Activated effector memory CD4-positive, alpha-beta T cell treated with Interleukin-2 at 50 U/mL for 16 hours (primary cell): ENCODE measurements at places on chromosomes 16 and 17.
A peak's percentile ranks its signal among the peaks of the same experiment; 100 is the strongest.

- DNase-seq: peak; percentile 48
Observed at GRCh38 chr17:72618001-72618509, 474.4 kb downstream of the SLC39A11 start.

- no peak for DNase-seq
Observed at GRCh38 chr17:6910987-6911603, 79.6 kb upstream of the TEKT1 start.

- DNase-seq: no peak
Observed at GRCh38 chr17:64648234-64648633, 13.9 kb downstream of the SMURF2 start.

GRCh38 chr17:8822401-8823035 lies 23.4 kb upstream of the MFSD6L start:
- DNase-seq: no peak

DNA sequence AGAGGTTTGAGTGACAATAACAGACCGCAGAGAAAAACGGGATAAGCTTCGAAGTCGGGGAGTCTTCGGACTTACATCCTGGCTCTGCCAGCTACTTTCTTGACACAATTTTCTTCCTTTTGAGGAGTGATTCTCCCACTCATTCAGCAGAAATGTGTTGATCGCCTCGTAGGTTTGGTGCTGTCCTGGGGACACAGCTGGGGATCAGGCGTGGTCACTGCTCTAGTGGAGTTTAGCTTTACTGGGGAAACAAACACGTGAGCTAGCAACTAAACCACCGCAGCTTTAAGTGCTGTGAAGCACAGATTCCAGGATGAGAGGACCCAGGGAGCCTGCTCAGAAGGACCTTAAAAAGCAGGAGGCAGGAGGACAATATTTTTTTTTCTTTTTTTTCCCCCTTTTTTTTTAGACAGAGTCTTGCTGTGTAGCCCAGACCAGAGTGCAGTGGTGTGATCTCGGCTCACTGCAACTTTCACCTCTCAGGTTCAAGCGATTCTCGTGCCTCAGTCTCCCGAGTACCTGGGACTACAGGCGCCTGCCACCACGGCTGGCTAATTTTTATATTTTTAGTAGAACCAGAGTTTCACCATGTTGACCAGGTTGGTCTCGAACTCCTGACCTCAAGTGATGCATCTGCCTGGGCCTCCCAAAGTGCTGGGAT lies 858 bp downstream of the NUBP1 start:
- no peak for DNase-seq

GRCh38 chr17:44927696-44928095 lies 12.4 kb upstream of the GFAP start:
- DNase-seq: no peak

DNA sequence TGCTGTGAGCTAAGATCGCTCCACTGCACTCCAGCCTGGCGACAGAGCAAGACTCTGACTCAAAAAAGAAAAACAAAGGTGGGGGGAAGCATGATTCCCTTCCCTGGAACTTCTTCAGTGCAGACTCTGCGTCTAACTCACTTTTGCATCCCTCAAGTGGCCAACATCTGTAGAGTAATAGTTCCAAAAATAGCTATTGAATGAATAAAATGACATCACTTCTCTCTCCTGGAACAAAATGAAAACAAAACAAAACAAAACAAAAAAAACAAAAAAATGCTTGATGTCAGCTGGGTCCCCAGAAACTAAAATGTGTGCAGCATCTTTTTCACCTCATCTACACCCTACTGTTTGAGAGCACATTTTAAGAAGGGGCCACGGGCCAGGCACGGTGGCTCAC lies 197.7 kb upstream of the NOG start:
- DNase-seq: no peak

DNA sequence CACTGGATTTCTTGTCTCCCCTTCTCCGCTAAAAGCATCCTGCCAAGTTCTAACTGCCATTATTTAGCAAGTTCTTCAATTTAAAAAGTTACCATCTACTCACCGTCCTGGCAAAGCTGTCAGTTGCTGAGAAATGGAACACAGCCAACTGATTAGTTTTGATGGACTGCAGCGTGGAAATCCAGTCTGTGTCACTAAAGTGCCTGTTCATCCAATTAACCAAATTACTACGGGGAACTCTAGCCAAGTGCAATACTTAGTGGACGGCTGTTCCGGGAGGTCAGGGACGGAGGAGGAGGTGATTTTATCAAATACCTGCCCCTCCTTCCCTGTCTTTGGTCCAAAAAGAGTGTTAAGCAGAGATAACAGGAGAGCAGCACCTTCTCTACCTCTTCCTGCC lies 260.7 kb downstream of the MAF start:
- DNase-seq: no peak

- DNase-seq: peak; percentile 90
Observed at GRCh38 chr17:7851438-7852261, 3.2 kb upstream of the TMEM88 start.

- no peak for DNase-seq
Observed at GRCh38 chr16:67749436-67750078, 30.4 kb upstream of the GFOD2 start.

DNA sequence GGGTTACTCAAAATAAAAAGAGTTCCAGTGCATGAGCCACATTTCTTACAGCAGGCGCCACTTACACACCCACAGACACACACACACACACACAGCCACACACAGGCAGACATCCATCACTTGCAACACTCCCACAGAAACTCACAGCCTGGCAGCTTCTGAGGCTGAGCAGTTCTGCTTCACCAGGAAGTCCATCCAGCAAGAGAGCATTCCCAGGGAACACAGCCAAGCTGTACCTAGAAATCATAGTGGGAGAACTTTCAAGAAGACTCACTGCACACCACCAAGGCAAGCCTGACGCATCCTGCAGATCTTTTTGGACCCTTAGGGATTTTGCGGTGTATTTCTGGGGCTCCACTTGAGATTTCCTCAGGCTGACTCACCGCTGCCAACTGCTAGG lies 140.9 kb upstream of the WSB1 start:
- no peak for DNase-seq

DNA sequence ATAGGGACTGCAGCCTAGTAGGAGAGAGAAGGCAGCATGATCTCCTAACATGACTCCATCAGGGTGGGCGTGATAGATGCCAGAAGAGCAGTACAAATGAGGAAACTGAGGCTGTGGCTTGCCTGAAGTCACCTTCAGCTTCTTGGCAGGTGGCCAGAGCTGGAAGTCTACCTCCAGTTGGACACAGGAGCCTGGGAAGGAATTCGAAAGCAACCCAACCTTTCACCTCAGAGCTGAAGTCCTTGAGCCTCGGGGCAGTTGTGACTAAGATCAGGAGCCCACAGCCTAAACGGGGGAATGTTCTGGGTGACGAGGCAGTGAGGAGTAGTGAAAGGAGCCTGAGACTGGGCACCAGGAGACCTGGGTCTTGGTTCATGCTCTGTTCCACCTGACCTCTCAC lies 9.4 kb upstream of the SLC52A1 start:
- DNase-seq: no peak

GRCh38 chr17:69388822-69389442 lies 25.6 kb upstream of the MAP2K6 start:
- DNase-seq: no peak

DNA sequence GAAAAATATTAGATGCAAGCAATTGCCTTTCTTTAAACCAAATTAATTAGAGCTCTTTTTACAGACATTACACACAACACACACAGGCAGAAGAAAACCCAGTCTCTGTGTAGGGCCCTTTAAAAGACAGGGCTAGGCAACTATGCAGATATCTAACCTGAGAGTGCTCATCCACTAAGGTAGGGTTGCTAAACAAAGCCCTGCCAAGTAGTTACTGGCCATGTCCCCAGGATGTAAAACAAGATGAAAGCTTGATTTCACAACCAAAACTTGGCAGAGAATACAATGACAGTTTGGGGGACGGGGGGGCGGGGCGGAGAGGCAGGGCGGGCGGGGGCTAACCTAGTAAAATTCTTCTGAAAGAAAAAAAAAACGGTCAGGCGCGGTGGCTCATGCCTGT lies 669.0 kb upstream of the CA10 start:
- DNase-seq: no peak

DNA sequence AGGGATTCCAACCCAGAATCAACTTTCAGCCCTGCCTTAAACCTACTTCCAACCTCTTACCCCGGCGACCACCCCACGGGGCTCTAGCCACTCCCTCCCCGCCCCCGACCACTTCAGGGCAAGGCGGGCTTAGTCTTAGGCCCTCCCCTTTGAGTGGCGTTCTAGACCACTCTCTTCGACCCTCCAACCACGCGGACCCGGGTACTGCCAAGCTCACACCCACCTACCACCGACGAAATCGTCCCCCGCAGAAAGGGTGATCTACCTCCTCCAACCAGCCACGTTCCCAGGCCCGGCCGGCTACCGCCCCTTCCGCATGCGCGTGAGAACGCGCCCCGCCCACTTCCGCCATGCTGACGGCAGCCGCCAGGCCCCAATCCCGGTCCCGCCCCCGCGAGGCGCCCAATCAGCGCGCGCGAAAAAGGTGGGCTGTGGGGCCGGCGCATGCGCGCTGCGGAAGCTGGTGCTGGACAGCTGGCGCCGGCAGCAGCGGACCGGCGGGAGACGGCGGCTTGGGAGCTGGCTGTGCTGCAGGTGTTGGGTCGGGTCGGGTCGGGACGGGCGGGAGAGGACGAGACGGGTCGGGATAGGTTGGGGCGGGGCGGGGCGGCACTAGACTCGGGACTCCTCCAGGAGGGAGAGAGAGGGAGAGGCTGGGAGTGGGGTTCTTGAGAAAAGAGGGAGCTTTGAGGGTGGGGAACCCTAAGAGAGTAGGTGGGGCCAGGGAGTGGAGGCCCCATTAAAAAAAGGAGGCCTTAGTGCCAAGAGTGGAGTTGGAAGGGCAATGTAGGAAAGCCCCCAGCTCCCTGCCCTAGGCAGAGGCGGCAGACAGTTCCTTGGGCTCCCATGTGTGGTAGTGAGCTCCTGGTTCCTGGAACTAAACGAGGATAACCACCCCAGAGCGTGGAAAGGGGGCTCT lies at the start of gene NAT9:
NAT9 (minus strand) TSS at position 302 of the 919 bp plus-strand sequence. CDS start 647 bp downstream, outside the sequence.
- DNase-seq: peak; percentile 99

DNA sequence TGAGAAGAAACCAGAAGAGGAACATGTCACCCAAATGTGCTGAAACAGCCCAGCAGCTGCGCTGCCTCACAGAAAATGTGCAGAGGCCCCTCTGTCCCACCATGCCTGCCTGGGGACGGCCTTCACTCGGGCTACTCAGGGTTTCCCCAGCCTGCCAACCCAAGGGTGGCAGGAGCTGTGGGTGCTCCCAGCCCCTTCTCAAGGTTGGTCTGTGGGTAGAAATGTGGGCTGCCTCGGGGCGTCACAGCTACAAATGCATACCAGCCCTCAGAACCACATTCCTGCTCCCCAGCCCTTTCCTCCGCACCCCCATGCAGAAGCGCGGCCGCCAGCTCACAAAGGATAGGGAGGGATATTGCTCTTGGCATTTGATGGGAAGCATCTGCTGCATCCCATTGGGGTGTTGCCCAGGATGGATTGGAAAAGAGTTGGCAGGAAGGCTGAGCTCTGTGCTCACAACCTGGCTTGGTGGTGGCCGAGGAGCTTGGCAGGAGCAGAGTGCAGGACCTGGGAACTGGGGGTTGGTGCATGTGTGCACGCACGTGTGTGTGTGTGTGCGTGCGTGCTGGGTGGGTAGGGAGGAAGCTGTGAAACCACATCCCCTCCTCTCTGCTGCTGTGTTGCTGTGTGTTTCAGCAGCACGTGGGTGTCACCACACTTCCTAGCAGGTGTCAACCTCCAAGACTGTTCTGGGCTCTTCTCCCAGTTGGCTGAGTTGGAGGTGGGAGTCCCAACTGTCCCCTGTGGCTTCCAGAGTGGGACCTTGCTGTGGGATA lies 304.4 kb downstream of the SEC14L1 start:
- peak; percentile 82 for DNase-seq

GRCh38 chr17:60832151-60832585 lies 154.5 kb downstream of the BCAS3 start:
- DNase-seq: no peak

DNA sequence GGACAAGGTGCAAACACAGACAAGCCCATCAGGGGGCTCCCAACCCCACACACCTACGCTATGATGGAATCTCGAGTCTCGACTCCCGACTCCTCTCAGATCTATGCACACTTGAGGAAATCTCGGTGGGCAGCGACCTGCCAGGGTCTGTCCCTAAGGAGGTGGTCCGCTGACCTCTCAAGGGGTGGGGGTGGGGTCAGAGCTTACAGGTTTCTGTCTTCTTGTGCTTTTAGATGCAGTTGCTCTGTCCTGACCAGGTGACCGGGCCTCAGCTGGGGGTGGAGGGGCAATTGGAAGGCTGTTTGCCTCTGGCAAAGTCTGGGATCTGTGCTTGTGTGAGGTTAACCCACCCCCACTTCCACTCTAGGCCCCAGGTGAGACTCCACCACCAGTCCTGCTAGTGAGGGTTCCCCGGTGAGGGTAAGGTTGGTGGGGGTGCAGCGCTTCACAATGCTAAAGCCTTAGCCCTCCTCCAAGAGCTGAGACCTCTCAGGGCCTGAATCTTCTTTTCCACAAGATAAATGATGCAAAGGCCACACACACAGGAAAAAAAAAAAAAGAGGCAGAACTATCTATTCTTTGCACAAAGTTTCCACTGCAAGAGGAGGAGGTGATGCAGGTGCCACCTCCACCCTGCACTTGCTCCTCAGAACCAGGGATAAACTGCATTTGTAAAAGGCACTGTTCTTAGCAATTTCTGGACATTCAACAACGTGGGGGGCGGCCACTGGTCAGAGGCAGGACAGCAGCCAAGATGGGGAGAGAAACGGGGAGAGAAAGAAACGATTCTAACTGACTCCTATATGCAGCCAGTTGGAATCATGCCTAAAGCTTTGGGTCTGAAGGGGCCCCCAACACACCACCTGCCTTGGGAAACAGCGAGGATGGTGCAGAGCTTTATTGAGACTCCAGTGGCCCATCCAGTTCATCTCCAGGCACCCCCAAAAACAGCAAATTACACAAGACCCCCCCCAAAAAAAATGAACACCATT lies 4.1 kb downstream of the CISD3 start:
- no peak for DNase-seq

DNA sequence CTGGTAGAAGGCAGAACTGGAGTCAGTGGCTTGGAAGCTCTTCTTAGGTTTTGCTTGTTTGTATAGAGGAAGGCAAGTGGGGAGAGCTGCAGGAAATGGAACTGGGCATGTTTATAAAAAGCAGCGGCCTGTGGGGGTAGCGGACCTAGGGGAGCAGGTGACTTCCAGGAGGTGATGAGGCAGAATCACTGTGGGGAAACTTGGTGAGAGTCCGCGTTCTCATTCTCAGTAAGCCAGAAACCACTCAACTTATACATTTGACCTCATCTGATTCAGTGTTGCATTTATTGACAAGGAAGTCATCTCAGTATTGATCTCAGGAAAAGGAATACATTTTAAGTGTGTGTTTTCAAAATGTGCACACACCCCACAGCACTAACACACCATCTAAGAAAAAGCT lies 299.8 kb downstream of the CNTNAP4 start:
- no peak for DNase-seq

- DNase-seq: peak; percentile 73
Observed at GRCh38 chr17:55264645-55265298, at the start of gene HLF. Gene HLF (plus strand): TSS chr17:55264960. CDS start chr17:55265485, 525 bp downstream.

- no peak for DNase-seq
Observed at GRCh38 chr16:66420396-66420795, 6.7 kb upstream of the BEAN1 start.
